GM12891 (cell line): ENCODE measurements at places on chromosomes 5 and 9.

GRCh38 chr5:148374690-148375360, 8.9 kb upstream of the FBXO38 start:
- no peak for DNase-seq

- no peak for DNase-seq
Measured at GRCh38 chr5:65451436-65451835, 30.3 kb downstream of the ADAMTS6 start.

GRCh38 chr5:142664636-142665035, 21.3 kb downstream of the FGF1 start:
- no peak for DNase-seq

GRCh38 chr9:90795084-90795483, 6.5 kb upstream of the SYK start:
- no peak for DNase-seq

- DNase-seq = no peak
Measured at GRCh38 chr9:124180557-124180956, 77.2 kb upstream of the NEK6 start.

- DNase-seq = no peak
Measured at GRCh38 chr9:92538541-92538940, 2.8 kb upstream of the ECM2 start.

DNA sequence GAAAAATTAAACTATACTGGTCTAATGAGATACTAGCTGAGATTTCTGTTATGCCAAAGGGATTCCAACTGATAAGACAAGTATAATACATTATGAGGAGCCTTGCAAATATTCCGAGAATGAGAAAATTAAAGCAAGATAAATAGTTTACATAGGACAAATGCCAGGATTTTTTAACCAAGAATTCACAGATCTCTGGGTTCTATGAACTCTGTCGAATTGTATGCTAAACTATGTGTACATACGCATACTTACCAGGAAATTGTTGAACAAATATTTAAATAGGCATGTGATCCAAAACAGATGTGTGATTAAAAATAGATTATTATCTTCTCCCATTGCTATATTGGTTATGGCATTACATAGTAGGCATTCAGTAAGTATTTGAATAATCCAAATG, 616.6 kb downstream of the GABRG2 start:
- DNase-seq = no peak

- DNase-seq = no peak
Measured at GRCh38 chr5:68071282-68071632, 144.3 kb upstream of the PIK3R1 start.

- no peak for DNase-seq
Measured at GRCh38 chr5:179121667-179122111, 61.5 kb downstream of the ZNF354C start.

- DNase-seq = no peak
Measured at GRCh38 chr5:32767948-32768467, 56.9 kb downstream of the NPR3 start.

DNA sequence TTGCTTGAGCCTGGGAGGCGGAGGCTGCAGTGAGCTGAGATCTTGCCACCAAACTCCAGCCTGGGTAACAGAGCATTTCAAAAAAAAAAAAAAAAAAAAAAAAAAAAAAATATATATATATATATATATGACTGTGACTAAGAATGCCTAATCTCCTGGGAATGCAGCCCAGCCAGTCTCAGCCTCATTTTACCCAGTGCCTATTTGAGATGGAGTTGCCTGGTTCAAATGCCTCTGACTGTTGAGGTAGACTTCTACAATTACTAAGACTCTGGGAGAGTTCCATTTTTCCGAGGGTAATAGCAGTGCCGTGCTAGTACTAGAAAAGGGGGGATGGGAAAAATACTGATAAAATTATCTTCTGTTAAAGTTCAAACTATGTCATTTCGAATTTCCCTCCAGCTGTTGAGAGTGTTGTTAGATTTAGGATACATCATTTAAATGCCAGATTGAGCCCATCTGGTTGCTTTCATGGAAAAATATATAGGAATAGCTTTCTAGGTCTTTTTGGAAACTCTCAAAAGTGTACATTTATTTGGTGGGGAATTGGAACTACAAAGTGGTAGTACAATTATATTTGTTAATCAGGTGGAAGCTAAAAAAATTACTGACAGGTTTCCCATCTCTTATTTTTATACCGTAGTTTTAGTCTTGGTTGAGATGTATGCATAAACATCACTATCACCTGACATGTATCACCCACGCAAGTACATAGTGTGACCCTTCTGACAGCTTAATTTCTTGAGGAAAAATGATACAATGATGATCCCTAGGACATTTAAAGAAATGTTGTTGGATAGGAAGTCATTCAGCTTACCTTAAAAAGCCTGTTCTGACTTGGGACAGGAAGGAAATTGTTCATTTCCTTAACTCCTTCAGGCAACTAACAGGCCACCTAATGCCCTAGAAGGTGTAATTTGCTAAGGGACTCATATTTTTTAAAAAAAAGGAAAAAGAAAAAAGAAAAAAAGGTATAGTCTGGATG, 214.9 kb downstream of the ADAMTSL1 start:
- no peak for DNase-seq
